ENCODE measurements at places on chromosomes 12 and 14.

DNA sequence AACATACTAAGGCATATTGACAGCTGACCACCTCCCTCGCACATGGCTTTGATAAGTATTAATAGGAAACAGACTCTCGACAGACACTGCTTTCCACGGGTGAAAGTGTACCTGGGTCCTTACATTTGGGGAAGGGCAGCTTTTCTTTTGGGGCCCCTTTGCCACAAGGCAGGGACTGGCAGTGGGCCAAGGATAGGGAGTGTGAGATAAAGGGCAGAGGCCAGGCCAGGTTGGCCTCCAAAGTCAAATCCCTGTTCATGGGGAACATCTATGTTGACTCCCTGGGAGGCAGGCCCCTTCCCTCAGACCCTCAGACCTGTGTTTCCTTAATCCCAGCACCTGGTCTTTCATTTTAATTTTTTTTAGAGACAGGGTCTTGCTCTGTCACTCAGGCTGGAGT lies 19.4 kb upstream of the FBXO21 start:
- no peak for DNase-seq

- no peak for DNase-seq
Observed at GRCh38 chr12:113244478-113244958, 23.3 kb downstream of the TPCN1 start.

GRCh38 chr14:24162093-24162492 lies 1.0 kb downstream of the IRF9 start:
- peak; percentile 57 for DNase-seq

DNA sequence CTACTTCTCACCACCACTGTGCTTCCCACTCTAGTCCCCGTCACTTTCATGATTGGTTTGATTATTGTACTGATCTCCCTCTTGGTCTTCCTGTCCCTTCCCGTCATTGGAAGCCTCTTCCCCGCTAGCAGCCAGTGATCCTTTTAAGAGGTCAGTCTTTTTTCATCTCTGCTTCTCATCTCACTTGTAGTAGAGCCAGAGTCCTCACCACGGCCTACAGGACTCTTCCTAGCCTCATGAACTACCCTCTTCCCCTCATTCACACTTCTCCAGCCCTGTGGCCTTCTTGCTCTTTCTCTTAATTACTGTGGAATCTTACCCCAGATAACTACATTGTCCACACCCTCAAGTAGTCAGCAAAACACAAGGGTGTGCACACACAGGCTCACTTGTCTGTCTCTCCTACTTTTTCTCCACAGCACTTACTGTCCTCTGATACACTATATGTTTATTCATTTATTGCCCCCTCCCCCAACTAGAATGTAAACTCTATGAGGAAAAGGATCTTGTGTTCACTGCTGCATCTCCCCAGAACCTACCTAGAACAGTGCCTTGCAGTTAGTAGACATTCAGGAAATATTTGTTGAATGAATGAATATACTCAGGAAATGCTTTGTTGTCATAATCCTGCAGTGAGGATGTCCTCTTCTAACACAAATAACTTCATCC lies 66.3 kb downstream of the CKB start:
- DNase-seq, result no peak

GRCh38 chr12:131459773-131460365 lies 251.0 kb upstream of the SFSWAP start:
- no peak for DNase-seq

DNA sequence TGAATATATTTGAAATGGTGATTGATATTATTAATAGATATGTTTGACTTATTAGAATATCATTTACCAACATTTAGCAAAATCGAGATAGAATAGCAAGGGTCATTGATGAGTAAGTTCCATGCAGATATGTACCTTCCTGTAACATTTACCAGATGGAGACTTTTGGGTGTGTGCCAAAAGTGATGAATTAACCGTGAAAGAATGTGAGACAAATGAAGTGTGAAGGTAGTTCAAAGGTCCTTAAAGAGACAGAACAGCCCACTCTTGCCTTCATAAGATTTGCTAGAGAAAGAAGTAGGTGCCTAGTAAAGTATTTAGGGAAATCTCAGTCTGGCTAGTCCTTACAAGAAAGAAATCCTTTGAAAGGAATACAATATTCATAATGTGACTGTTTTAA lies 45.5 kb downstream of the FGD4 start:
- peak; percentile 19 for DNase-seq

GRCh38 chr12:18683327-18684013 lies 54.3 kb downstream of the PLCZ1 start:
- no peak for DNase-seq
